GM12865 (cell line): ENCODE measurements at places on chromosomes 16 and 17.

GRCh38 chr16:71369494-71369893 is 11.0 kb downstream of the CALB2 start:
- peak; percentile 5 for DNase-seq

GRCh38 chr16:19389246-19389645 is 28.4 kb upstream of the TMC5 start:
- DNase-seq, result peak; percentile 53

- no peak for DNase-seq
Observed at GRCh38 chr16:11484691-11485258, 101.9 kb downstream of the LITAF start.

DNA sequence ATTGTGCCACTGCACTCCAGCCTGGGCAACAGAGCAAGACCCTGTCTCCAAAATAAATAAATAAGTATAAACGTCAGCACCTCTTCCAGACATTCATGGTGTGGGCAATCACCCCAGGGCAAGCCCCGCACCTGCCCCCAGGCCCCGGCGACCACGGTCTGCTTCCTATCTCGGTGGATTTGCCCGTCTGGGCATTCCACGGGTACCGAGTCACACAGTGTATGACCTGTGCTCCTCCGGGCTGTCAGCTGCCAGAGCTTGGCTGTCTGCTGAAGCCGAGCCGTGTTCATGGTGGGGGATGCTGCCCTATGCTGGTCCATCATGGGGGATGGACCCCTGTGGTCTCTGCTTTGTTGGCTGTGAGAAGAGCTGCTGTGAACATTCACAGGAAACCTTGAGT is 15.4 kb downstream of the CYBC1 start:
- no peak for DNase-seq

DNA sequence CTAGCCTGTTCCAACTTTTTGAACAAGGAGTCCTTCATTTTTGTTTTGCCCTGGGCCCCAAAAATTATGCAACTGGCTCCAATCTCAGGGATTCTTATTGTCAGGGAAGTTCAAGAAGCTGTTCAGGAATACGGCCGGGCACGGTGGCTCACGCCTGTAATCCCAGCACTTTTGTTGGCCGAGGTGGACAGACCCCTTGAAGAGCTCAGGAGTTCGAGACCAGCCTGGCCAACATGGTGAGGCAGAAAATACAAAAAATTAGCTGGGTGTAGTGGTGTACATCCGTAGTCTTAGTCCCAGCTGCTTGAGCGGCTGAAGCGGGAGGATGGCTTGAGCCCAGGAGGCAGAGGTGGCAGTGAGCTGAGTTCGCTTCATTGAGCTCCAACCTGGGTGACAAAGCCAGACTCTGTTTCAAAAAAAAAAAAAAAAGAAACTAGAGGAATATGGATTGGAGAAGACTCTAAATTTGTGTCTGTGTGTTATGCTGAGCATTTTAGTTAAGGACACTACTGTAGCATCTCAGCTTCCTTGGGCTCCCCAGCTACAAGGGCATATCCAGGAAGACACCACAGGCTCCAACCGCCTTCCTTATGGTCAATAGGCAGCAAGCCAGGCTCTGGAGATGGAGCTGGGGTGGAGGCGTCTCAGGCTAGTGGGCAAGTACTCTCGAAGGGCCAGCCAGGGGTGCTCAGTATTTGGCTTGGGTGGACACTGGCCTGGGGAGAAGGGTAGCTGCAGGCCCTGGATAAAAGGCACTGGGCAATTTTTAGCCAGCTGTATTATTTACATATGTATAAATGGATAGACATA is 56.8 kb upstream of the CREBBP start:
- no peak for DNase-seq

GRCh38 chr16:58862334-58863021 is 128.4 kb upstream of the GOT2 start:
- DNase-seq, result no peak

DNA sequence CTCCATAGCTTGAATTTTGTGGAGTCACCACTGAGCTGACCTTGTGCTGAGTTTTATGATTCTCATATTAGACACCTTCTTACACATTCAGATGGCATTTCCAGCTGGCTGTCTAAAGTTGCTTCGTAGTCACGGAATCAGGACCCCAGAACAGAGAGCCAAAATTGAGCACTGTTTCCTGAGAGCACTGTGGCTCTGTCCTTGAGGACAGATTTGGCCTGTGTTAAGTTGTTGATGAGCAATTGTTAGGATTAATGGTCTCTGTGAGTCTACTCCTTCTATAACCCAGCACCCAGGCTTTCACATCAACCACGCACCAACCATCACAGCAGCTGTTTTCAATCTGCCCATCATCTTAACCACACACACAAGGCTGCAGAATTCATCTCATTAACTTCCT is 277.5 kb upstream of the HSBP1 start:
- DNase-seq, result no peak

- DNase-seq, result peak; percentile 83
Observed at GRCh38 chr16:88045820-88046303, 94.6 kb downstream of the BANP start.

- peak; percentile 55 for DNase-seq
Observed at GRCh38 chr16:57815987-57816745, 13.9 kb upstream of the KIFC3 start.

DNA sequence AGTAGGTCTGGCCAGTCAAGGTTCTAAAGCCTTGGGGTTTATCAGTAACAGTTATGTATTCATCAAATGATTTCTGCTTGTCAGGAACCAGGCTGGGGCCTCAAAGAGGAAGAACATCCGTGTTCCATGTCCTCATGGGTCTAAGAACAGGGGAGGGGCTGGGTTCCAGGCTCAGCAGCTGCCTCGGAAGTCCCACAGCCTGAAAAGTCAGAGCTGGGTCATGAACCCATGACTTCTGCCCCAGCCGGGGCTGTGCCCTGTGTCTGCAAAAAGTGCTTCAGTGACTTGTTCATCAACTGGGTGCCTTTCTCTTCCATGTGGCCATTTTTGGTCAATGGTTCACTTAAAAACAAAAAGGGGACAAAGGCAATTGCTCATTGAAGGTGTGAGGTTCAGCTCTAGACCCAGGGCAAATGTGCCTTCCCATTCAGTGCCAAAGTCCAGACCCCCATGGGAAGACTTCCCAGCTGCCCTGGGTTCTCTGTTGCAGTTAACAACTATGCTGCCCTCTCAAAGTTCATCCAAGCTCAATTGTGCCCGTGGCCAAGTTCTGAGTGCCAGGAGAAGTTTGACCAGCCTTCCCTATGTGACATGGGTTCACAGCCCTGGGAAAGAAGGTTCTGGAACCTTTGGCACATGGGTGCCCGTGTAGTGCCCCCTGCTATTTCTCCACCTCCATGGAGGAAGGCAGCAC is 18.5 kb downstream of the TBKBP1 start:
- DNase-seq, result no peak

GRCh38 chr17:58829172-58829637 is 73.6 kb downstream of the PPM1E start:
- DNase-seq, result no peak

- DNase-seq, result no peak
Observed at GRCh38 chr16:11562941-11563340, 23.8 kb downstream of the LITAF start.

DNA sequence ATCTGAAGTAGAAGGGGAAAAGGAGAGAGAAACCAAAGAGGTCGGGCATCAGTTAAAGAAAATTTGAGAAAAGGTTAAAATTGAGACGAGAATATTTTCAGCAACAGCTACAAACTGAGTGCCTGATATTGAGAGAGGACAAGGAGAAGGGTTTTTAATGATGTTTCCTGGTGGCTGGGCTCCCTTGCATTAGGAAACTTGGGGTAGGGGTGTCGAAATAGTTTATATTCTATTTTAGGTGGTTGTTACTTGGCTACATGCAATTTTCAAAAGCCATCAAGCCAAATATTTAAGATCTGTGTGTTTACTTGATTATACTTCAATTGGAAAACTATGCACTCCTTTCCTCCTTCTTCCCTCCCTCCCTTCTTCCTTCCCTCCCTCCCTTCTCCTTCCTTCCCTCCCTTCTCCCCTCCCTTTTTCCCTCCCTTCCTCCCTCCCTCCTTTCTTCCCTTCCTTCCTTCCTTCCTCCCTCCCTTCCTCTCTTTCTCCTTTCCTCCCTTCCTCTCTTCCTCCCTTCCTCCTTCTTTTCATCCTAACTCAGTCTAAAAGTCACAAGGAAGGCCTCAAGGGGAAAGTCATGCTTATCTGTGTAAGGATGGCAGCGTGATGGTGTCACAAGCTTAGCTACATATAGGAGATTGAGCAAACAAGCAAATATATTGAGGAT is 1.8 kb upstream of the APOH start:
- DNase-seq, result no peak

GRCh38 chr17:77214743-77215142 is 74.0 kb downstream of the SEC14L1 start:
- peak; percentile 37 for DNase-seq

DNA sequence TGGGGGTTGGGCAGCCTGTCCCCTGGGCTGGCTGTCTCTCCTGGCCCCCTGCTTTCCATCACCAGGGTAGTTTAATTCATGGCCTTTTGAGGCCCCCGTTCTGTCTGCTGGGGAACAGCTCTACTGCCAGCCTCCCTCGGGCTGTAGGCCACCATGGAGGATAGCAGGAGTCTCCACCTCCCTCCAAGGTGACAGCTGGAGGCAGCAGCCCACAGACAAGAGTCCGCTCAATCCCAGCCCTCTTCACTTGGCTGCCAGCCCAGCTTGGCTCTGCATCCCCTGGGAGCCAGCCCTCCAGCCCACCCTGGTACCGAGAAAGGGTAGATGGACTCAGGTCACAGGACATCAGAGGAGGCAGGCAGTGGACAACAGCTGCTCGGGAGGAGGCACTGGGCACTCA is 194.6 kb upstream of the SDK2 start:
- DNase-seq, result no peak

GRCh38 chr17:6870841-6871240 is 39.3 kb upstream of the TEKT1 start:
- no peak for DNase-seq

GRCh38 chr16:17151335-17151734 is 319.4 kb downstream of the XYLT1 start:
- DNase-seq, result no peak
